H4 (cell line): ENCODE measurements at places on chromosomes 13 and 19.

- no peak for DNase-seq
Observed at GRCh38 chr13:30022796-30023195, 172.4 kb upstream of the UBL3 start.

GRCh38 chr19:54411033-54411432, 4.2 kb upstream of the TTYH1 start:
- DNase-seq, result no peak

DNA sequence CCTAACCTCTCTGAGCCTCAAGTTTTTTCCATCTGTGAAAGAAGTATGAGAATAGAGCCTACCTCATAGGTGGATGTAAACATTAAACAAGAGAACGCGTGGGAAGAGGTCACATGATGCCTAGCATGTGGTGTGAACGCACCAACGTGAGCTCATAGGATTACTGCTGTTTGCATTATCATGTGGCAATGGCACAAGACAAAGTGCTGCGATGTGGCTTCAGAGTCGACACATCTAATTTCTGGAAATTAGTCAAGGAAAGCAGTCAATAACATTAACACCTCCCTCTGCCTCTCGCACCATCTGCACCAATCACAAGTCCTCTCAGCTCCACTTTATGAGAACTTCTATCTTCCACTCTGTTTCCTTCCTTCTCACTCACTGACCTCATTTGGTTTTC, 489.7 kb downstream of the COG6 start:
- DNase-seq, result no peak

- DNase-seq, result no peak
Observed at GRCh38 chr13:67466569-67466968, 236.4 kb upstream of the PCDH9 start.

GRCh38 chr19:37055330-37055729, 22.9 kb upstream of the ZNF420 start:
- DNase-seq, result no peak

DNA sequence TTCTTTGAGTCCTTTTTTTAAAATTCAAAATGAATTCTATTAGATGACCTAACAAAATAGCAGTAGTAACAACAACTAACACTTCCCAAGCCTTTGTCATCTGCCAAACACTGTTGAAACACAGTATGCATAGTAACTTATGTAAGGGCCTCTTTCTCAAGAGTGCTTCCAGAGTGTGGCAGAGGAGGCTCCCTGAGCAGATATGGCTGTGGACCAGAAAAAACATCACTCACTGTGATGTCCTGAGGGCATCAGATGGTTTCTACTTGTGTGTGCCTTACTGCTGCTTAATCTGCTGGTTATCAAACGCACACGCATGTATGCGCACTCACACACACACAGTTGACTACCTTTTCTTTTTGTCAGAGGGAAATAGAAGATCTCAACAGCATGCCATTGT, 110.8 kb downstream of the DLEU7 start:
- no peak for DNase-seq

GRCh38 chr13:112784811-112785482, 95.1 kb downstream of the ATP11A start:
- DNase-seq, result no peak

GRCh38 chr19:35341565-35342225, 6.0 kb upstream of the FFAR1 start:
- peak; percentile 7 for DNase-seq

- peak; percentile 4 for DNase-seq
Observed at GRCh38 chr13:76672420-76672819, 213.8 kb downstream of the KCTD12 start.

DNA sequence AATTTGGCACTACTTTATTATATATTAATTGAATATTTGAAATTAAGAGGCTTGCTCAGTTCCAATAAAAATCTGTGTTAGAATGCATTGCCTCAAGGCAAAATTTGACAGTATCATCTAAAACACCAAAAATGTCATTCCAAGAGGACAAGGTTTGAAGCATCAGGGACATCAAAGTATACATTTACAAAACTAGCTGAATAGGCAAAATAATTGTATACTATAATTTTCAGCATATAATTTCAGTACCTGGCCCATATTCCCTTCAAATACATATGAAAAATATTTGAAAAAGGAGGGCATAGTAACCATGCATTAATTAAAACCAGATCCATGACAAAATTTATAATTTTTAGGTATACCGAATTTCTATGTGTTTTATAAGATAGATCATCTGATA, 963.8 kb downstream of the PCDH9 start:
- no peak for DNase-seq

DNA sequence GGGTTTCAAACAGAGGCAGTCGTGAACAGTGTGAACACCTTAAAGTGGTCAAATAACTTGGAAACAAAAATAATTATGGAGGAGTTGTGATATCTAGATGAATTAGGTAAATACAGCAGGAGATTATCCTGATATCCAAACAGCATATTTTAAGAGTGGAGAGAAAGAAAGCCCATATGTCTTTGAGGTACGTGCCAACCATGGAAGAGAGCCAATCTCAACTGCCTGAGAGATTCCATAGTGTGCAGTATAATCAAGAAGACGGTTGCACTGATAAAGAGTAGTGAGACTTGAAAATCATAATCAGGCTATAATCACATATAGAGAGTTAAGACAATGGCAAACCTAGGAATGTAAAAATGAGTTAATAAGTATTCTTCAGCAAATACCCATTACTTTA, 472.8 kb upstream of the SLITRK5 start:
- DNase-seq, result no peak

DNA sequence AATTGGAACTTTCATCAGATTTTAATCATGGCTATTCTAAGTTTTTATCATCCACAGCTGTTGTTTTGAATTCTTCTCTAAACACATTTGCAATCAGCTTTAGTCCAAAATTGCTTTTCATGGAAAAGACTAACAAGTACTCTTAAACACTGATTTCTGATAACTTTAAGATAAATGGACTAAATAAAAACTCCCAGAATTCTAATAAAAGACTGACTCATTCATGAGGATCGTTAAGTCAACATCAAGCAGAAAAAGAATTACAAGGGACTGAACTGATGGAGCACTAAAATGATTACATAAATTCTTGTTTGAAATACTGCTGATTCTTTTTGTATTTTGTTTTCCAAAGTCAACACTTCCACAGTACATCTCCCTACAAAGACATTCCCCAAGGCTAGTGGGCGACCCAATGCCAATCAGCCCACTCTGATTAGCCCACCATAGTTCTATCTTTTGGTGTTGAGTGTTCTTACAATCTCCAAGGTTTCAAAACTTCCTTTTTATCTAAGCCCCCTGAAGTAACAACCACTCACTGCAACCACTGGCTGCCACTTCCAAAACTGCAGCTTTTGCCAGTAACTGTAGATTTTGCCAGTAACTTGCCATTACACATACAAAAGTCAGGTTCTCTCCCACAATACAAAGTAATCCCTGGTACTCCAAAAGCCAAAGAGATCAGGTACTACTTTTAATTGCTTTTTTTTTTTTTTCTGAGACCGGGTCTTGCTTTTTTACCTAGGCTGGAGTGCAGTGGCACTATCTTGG, 14.0 kb upstream of the NAA16 start:
- DNase-seq, result no peak

DNA sequence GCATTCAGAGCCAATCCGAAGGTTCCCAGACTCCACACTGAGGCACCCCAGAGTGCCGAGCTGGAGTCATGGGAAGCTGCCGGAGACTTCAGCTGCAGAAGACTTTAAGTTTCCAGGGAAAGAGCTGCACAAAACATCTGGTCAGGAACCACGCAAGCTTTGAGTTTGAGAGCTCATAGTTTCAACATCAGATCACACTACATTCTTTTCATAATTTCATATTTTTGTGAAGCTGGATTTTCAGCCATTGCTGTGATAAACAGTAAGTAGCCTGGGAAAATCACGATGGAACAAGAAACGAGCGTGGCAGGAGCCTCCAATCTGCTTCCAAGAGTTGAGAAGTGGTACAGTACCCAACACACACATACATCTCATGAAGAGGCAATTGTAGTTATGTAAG, 25.5 kb upstream of the ATP12A start:
- no peak for DNase-seq

DNA sequence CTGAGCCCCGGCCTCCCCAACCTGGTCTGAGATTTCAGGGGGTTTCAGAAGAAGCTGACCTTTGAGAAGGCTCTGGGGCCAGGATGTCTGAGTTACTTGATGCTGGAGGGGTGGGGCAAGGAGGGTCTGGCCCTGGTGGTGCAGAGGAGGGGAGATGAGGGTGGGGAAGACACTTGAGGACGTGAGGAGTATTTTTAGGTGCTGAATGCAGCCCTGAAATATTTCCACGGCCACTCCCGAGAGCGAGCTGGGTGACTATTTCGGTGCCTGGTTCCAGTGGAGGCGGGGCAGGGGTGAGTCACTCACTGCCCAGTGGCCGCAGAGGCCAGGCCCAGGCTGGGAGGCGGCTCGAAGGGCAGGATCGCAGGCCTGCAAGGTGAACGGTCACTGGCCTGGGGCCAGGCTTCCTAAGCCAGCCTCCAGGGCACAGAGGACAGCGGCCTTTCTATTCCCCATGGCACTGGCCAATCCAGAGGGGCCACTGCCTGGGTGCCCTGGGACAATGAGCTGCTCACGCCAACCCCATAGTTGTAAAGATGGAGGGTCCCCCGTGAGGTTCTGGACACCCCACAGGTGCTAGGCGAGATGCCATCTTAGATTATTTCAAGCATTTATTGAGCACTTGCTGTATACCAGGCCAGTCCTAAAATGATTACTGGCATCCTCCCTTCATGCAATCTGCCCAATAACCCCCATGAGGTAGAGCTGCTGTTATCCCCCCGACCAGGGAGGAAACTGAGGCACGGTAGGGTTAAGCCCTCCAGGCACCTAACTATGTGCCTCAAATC, 19.7 kb upstream of the JUND start:
- DNase-seq, result no peak

DNA sequence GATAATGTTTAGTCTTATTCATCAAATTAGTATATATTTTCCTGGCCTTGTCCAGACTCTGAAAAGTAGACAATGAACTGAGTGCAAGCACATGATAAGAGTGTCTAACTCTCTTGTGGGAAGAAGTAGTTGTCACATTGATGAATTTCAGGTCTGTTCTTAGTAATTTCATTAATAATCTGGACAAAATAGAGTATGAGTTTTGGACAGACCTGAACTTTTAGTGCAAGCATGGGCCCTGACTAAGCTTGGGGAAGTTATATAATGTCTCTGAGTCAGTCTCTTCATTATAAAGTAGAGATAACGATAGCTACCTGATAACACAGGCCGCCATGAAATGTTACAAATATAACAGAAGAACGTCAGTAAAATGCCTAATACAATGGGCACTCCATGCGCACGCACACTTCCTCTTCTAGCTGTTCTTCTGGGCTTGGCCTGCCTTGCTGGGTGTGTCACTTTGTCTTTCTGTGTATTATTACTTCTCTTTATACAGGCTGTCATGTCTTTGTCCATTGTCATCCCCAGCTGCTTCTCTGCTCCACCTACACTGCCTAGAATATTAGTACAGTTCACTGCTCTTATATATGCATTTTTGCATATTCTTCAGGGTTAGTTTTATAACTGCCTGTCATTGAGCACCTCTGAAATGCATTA, 129.1 kb upstream of the HTR2A start:
- no peak for DNase-seq

DNA sequence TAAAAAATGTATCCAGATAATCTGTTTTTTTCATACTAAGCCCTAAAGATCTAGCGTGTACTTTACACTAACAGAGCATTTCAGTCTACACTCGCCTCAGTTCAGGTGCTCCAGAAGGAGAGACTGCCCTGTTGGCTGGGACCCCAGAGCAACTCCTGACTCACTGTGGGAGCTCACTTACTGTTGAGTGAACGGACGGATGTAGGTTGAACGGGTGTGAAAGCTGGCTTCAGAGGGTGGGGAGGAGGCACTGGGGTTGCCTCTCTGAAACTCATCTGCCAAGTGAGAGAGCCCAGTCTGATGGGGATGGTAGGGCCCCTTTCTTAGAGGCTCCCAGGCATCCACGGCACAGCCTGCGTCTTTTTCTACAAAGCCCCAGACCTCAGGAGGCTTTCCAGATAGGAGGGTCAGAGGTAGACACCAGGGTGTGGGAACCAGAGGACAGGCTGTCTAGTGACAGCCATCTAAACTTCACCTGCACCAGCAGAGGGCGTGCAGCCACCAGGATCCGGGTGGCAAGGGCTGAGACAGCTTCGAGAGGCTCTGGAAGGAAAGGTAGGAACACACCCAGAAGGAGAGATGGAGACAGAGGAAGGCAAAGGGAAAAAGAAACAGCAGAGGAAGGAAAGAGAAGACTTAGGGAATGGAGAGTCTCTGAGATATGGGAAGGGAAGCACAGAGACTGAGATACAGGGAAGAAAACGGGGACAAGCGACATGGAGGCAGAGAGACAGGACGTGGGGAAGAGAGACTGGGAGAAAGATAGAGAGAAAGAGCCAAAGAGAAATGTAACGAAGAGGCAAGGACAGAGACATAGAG, 3.7 kb downstream of the KASH5 start:
- DNase-seq, result peak; percentile 80

- no peak for DNase-seq
Observed at GRCh38 chr19:18223860-18224524, 2.2 kb downstream of the PDE4C start.

DNA sequence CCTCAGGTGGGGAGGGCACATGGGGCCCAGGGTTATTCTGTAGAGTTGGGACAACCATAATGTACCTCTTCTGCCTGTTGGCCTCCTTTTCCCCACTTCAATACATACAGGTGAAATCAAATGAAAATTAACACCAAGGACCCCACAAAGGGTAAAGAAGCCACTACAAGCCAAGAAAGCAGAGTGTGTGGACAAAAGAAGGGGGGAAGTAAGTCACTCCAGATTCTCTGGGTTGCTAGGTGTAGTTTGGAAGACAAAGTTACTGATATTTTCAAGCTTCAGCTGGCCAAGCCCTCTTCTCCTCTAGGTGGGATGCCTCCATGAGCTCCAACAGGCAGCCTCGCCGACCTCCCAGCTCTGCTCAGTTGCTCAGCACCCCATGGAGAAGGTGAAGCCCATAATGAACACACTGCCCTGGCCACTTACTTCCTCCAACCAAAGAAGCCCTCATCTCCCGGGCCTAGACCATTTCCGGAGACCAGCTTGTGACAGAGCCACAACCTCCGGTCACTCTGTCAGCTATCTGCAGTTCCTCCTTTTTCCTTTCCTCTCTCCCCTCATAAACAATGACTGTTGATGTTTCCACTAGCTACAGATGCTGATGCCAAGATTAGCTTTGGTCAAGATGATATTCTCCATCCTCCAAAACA, 66.8 kb upstream of the MED4 start:
- DNase-seq, result no peak

- no peak for DNase-seq
Observed at GRCh38 chr13:27565818-27566217, 54.5 kb downstream of the LNX2 start.

DNA sequence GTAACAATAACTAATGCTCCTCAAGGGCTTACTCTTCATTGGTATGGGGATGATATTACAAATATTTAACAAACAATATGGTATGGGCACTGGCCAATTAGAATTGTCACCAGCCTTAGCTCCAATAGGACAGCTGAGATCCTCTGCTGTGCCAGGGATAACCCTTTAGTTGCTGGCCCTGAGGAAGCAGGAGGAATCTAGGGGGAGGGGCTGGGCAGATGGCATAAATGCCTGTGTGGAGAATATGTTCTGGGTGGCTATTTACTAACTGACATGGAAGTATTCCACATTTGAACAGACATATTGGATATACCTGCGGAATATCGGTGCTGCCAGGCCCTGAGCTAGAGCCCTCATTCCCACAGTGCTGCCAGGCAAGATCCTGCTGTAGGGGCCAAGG, 16.6 kb upstream of the LRCH1 start:
- no peak for DNase-seq
